ENCODE measurements at places on chromosomes 12 and 14.

GRCh38 chr12:27109334-27110028 is 27.1 kb upstream of the C12orf71 start:
- no peak for DNase-seq

- DNase-seq: no peak
These were observed 229.7 kb upstream of the NPAS3 start for GRCh38 chr14:32709027-32709426.

DNA sequence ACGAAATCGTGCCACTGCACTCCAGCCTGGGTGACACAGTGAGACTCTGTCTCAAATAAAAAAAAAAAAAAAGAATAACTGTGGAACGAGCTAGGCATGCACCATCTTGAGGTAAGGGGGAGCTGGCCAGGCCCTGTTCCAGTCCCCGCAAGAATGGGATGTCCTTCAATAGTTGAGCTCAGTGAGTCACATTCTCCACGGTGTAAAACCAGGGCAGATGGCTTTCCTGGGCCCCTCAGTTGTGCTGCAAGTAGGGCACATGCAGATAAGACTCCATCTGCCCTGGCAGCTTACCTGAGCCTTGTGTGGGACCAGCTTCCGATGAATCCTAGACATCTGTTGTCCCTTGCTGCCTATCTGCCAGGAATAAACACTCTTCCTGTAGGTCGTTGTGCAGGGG is 312.1 kb downstream of the VRK1 start:
- DNase-seq: no peak

DNA sequence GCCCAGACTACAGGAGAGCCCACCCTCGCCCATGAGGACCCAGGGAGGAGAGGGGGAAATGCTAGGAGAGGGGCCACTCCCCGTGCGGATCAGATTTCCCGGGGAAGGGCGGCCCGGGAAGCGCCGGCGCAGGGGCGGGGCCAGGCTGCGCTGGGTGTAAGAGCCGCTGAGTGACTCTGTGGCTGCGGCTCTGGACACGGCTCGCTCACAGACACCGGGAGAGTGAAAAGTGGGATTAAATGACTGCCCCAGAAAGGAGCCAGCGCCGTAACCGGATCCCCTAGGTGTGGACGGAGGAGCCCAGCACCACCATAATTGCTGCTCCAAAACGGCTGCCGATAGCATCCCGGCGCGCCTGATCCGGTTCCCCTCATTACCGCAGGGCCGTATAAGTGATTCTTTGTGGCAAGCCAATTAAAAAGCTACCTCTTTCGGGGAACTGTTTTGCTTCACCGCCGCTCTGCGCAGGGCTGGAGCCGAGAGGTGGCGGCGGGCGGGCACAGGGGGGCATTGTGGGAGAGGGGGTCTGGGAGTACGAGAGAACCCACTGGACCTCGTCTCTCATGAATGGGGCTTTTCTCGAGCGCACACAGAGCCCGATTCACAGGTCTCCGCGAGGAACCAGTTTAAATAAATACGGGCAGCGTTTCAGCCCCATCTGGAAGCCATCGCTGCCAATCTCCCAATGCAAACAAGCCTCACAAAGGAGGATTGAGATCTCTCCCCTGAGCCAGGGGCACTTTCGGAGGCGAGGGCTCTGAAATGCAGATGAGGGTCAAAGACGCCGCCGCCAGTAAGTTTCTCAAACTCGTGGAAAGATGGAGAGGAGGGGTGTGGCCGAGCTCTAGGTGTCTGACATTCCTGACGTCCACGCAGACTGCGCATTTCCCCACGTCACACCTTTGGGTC is 2.5 kb downstream of the COL2A1 start:
- DNase-seq: no peak

DNA sequence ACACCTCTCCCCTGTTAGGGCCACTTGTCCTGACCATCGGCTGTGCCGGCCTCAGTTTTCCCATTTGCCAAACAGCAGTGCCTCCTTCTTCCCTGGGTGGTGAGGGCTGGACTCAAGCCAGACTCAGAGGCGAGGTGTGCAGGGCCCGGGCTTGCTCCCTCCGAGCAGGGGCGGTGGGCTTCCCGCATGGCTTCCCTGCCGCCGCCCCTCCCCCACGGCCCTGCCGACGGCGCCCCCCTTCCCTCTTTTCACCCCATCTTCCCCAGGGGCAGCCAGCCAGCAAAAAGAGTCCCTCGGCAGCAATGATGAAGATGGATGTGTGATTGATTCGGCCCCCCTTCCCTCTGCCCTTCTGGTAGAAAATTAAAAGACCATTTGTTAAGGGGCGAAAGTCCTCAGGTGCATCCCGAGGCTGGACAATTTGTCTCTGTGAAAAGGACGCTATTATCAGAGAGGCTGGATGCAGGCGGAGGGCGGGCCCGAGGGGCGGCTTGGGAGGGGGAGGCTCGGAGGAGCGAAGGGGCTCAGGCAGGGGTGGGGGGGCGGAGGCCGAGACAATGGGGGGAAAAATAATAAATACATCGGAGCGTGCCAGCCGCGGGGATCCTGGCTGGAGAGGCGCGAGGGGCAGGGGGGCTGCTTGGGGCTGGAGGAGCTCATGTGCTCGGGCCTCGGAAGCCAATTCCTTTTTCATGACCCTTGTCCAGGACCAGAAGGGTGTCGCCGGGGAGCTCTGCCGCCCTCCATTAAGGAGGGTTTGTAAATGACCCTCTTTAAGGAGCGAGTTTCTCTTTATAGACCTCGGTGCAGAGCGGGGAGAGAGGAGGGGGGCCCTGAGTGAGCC is 48.0 kb upstream of the LHX5 start:
- DNase-seq: no peak

DNA sequence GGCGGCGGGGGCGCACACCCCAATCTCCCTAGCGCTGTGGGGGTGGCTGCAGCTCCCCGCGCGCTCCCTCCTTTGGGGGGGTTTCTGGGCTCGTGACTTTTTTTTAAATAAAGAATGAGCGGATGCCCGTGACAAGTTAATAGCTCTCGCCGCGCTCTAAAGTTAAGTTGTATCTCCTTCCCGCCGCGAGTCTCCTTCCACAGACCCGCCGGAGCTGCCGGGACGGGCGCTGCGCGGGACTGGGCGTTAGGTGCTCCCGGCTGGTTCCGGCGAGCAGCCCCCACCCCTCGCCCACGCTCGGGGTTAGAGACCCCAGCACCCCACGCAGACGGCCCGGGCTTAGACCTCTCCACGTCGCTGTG is 82.6 kb upstream of the HMGA2 start:
- DNase-seq: no peak

GRCh38 chr12:112891093-112892024 is 15.4 kb upstream of the OAS1 start:
- DNase-seq: no peak

GRCh38 chr12:70719672-70720420 is 82.6 kb upstream of the PTPRB start:
- DNase-seq: peak; percentile 4

DNA sequence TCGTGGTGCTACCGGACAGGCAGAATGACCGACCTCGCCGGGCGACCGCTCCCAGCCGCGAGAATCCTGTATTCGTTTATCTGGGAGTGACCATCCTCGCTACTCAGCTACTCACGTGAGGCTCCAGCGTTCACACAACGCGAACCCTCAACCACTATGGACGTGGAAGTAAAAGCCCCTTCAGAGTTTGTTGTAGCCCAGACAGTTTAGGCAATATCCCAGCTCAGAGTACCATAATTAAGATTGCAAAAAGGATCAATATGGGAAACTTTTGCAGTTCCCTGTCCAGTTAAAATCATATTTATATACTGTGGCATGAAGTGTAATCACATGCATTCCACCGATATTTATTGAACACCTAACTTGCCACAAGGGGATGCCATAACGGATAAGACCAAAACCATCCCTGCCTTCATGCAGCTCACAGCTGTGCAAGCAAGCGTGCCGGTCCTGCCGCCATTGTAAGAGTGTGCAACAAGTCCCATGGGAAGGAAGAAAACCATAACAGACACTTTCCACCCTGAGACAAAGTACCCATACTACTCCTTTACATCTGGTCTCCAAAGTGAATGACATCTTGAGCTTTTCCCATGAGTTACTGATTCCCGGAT is 938 bp upstream of the MAX start:
- no peak for DNase-seq

DNA sequence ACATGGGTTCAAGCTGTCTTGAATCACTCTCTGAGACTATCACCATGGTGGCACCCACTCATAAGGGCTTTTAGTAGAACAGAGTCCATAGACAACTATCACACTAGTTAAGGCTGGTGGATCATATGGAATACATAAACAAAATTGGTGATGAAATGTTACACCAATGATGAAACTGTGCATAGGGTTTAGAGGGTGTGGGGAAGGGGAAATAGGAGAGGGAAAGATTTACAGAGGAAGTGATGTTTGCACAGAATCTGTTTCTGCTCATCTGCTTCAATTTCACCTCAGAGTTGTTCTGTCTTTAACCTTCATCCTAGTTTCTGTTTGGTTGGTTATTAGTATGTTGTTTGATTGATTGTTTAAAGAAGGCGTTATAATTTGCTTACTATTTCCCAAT is 2.4 kb upstream of the RXYLT1 start:
- DNase-seq: no peak

GRCh38 chr12:124603831-124604251 is 36.4 kb upstream of the NCOR2 start:
- DNase-seq: no peak

GRCh38 chr14:65243766-65244442 is 141.6 kb upstream of the MAX start:
- DNase-seq: no peak

GRCh38 chr14:20498622-20499021 is 6.7 kb upstream of the RNASE10 start:
- no peak for DNase-seq

DNA sequence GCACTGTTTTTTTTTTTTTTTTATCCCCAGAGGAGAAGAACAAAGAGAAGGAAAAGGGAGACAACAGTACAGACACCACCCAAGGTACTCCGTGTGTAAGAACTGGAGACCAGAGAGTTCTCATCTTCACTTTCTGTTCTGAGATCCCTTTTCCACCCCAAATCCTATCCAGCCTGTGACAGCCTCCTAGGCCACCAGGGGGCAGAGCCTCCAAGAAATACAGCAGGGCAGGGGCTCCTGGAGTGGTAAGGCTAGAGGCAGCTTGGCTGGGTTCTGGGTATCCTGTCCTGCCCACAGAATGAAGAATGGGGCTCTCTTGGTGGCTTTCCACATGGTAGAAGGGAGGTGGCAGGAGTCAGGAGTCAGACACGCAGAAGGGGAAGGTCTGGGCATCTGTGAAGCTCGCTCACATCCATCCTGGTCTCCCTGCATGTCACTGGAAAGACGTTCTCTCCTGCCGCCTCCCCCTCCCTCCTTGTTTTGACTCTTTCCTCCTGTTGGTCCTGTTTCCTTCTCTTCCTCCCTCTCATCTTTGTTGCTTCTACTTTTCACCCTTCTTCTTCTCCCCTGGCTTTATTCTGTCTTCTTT is 12.0 kb downstream of the CLSTN3 start:
- DNase-seq: peak; percentile 43

DNA sequence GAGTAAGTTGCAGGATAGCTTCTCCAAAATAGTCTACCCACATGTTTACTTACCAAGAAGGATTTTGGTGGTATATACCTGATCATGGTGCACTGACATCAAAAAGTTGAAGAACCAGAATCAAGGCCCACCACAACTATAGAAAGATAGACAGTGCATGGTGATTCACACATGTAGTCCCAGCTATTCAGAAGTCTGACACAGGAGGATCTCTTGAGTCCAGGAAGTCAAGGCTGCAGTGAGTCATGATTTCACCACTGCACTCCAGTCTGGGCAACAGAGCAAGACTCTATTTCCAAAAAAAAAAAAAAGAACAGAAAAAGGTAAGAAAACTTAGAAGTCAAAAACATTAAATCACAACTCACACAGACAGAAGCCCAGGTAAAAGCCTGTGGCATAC is 422.2 kb upstream of the FOXG1 start:
- no peak for DNase-seq

- no peak for DNase-seq
These were observed 19.8 kb upstream of the BTBD6 start for GRCh38 chr14:105228562-105228961.

GRCh38 chr12:121205491-121205890 is 4.4 kb upstream of the P2RX4 start:
- no peak for DNase-seq

DNA sequence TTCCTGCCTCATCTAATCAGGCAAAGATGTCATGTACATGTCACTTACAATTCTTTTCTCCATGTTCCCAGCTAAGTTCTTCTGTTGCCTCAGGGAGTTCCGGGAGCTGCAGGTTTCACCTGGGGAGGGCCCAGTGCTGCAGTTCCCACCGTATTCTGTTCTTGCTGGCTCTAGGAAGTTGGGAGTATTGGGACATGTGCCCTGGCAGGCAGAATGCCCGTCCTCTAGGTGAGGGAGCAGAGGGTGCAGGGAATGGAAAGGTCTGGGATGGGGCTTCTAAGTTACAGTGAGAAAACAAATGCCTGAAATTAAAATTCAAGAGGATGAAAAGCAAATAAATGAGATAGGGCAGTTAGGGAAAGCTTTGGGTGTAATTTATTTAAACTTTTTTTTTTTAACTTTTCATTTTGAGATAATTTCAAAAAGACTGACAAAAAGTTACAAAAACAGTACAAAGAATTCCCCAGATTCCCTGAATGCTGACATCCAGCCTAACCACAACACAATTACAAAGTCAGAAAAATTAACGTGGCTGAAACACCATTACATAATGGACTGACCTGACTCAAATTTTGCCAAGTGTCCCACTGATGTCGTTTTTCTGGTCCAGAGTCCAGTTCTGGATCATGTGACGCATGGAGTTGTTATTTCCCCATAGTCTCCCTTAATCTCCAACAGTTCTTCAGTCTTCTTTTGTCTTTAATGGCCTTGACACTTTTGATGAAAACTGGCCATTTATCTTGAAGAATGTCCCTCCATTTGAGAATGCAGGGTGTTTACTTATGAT is 187.2 kb upstream of the MYL2 start:
- no peak for DNase-seq

GRCh38 chr12:47819138-47819895 is 386 bp downstream of the HDAC7 start:
- no peak for DNase-seq

DNA sequence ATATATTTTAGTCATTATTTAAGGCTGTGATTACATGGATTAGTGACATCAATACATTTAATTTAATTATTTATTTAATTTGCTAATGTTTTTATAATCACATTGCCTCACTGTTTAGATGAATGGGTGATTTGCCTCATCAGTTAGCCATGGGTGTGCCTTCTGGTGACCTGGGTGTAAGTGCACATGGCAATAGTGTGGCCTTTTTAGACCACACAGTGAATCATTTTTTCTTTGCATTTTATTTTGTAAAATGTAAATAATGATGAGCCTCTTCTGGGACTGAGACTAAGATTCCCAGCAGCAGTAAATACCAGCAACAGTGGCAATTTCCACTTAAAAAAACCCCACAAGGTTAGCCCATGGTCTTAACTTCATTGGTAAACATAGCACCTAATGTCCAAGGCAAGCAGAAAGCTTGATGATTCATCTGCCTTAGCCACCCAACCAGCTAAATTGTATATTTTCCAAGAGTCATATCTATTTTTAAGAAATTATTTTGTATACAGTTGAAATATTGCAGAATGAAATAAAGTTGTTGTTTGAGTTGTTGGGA is 235.9 kb upstream of the NOVA1 start:
- no peak for DNase-seq

GRCh38 chr14:81400852-81401251 is 728 bp upstream of the STON2 start:
- no peak for DNase-seq

Measured in activated T-cell treated with anti-CD3 and anti-CD28 coated beads for 24 hours (primary cell).